ENCODE measurements at places on chromosomes 11 and 22.
A peak's percentile ranks its signal among the peaks of the same experiment; 100 is the strongest.

DNA sequence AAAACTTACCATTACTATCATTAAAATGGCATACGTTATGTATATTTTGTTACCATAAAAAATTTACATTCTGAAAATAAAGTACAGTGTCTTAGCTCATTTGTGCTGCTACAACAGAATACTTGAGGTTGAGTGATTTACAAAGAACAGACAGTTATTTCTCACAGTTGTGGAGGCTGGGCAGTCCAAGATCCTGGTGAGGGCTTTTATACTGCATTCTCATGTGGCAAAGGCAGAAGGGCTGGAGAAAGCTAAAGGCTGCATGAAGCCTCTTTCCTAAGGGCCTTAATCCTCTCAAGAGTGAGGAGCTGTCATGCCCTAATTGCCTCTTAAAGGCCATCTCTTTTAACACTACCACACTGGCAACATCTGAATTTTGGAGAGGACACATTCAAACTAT, 13.3 kb downstream of the GGTLC2 start:
- no peak for DNase-seq

- no peak for DNase-seq
Measured at GRCh38 chr11:119483881-119484371, 61.0 kb upstream of the THY1 start.

DNA sequence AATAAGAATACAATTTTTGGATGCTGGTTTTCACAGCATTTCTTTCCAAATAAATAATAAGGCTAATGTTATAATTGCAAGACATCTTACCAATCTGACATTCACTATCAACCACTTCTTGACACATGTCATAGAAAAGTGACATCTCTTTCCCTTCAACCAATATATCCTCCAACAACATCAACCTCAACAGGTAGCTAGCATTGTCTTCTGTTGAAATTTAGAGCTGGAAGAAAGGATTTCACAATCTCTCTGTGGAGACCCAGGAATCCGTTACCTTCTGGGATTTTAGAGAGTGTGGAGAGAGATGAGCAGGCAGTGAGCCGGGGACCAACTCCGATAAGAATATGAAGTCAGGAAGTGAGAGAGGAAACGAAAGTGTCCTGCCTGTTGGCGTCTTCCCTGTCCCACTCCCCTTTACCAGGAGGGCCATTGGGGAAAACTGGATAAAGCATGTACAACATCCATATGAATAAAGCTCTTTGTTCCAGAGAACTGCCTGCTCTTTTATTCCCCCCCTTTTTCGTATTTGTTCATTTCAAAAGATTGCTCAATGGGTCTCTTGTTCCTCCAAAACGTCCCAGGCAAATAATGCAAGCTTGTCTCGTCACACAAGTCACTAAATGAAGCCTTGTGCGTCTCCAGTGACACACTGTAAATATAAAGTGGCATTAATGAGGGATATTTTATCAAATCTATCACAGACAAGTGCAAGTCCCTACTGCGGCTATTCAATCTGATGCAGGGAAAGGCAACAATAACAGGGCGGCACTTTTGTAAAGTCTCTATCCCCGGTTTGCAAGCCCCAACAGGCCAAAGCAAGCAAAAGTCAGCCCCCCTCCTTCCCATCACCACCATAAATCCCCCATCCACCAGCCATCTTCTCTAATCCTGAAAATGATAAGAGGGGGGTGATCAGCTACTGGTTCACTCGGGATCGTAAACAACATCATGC, 3.4 kb downstream of the CADM1 start:
- peak; percentile 89 for DNase-seq

GRCh38 chr11:12158909-12159308, 48.5 kb downstream of the MICAL2 start:
- no peak for DNase-seq

DNA sequence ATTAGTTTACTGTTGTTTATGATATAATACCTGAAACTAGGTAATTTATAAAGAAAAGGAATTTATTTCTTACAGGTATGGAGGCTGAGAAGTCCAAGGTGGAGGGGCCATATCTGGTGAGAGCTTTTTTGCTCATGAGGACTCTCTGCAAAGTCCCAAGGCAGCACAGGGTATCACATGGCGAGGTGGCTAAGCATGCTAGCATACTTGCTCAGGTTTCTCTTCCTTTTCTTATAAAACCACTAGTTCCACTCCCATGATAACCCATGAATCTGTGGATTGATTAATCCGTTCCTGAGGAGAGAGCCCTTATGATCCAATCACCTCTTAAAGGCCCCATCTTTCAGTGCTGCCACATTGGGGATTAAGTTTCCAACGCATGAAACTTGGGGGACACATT, 82.7 kb downstream of the PHF21A start:
- DNase-seq: no peak

GRCh38 chr11:24046731-24047130, 450.1 kb upstream of the LUZP2 start:
- no peak for DNase-seq

- DNase-seq: no peak
Measured at GRCh38 chr11:101401245-101401644, 182.6 kb downstream of the TRPC6 start.

- DNase-seq: no peak
Measured at GRCh38 chr11:94424011-94424410, 22.8 kb upstream of the GPR83 start.

GRCh38 chr22:38122616-38123015, 12.1 kb upstream of the BAIAP2L2 start:
- DNase-seq: no peak

- no peak for DNase-seq
Measured at GRCh38 chr22:27223317-27224177, 566.2 kb downstream of the MIAT start.

DNA sequence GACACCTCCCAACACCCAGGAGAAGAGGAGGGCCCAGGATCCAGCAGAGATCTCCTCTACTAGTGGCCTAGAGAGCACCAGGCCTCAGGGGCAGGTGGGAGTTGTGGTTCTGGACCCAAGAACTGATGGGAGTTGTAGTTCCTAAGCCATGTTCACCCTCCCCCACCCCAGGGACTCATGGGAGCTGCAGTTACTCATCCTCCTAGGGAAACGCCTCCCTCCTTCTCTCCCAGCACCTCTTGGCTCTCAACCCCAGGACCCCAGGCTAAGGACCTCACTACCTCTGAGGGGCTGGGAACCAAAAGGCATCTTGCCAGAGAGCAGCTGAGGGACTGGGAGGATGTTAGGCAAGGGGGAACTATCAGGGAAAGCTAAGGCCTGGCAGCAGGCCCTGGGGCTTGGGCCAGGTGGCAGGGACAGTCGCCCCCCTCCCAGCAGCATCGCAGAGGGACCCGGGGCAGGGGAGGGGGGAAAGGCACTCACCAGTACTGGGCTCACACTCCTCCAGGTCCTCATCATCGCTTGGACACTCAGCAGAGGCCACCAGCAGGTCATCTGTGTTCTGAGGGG, 28.9 kb downstream of the SLC22A12 start:
- peak; percentile 77 for DNase-seq

GRCh38 chr11:89321401-89321800, 143.7 kb downstream of the TYR start:
- DNase-seq: no peak

- DNase-seq: no peak
Measured at GRCh38 chr22:24370401-24370800, 57.0 kb upstream of the ADORA2A start.

DNA sequence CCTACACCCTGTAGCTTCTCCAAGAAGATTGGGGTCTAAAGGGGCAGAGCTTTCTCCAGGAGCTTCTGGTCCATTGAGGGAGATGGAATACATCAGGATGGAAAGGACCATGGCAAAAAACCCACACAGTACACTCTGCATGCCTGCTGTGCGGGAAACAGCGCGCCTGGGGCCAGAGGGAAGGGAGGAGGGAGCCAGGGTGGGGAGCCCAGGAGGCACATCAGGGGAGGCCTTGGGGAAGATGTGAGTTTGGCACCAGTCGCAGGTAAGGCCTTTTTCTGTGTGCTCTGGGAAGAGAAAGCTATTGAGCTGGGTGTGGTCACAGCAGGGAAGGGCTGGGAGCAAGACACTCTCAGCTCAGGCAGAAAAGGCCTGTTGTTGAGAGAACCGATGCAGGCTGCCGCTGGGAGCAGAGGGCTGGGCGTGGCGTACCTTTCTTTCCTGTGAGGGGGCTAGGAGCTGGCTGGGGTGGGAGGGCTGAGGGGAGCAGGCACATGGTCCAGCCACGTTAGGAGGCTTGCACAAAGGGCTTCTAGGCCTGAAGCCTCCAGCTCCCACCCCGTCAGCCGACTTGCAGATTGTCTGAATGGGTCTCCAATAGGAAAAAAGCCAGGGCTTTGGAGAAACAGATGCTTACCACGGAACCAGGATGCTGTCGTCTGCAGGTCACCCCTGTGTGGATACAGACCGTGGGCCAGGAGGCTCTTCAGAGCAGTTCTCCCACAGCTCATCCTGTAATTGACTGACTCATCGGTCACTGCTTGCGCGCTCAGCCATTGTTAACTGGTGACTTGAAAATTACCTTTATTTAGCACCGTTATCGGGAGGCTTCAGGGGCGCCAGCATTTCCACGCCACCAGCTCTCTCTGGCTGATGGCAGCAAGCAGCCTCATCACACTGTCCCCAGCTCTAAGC, 237.3 kb downstream of the ST3GAL4 start:
- DNase-seq: no peak

DNA sequence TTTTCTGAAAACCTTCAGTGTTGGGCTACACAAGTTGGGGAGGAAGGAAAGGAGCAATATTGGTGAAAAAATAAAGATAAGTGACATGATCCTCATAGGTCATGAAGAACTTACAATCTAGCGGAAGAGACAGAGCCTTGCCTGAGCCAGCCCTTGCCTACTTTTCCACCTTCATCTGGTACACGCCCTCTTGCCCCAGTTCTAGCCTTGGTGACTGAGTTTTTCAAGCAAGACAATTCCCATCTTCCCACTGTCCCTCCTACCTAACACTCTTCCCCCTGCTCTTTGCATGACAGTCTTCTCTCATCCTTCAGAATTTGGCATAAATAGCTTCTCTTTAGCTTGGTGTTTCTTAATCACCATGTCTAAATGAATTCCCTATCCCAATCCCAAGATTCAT, 42.6 kb downstream of the BBOX1 start:
- DNase-seq: no peak

DNA sequence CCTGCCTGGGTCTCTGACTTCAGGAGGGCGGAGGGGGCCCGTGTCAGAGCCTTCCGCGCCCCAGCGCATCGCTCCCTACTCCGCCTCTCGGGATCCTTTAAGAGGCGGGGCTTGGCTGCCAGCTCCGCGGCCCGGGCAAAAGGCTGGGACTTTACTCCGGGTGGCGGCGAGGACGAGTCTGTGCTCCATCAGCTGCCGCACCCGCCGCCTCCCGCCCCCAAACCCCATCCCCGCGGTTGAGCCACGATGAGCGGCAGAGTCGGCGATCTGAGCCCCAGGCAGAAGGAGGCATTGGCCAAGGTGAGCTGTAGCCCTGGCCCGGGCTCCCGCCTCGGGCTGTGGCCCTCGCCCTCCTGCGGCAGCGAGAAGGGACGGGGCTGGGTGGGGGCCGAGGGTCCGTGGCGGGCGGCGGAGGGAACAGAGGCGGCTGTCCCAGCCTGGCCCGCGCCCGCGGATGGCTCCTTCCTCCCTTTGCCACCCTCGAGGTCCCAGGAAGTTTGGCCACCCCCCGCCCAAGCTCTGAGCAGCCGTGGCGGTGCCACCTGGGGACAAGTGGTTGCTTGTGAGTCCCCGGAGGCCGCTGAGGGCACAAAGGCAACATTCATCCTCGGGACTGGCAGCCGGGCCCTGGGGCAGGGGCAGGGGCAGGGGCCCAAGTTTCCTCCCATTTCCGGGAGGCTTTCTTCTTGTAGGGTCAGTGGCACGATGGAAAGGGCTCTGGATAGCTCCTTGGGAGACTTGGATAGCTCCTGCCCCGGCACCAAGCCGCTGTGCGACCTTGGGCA, at the start of gene SEC14L2:
Gene SEC14L2, plus strand, starts transcription at position 148 of the 785 bp plus-strand sequence. Its CDS starts 99 bp downstream, at position 247.
- peak; percentile 82 for DNase-seq

GRCh38 chr22:47558828-47559700, 796.6 kb downstream of the TBC1D22A start:
- DNase-seq: no peak

DNA sequence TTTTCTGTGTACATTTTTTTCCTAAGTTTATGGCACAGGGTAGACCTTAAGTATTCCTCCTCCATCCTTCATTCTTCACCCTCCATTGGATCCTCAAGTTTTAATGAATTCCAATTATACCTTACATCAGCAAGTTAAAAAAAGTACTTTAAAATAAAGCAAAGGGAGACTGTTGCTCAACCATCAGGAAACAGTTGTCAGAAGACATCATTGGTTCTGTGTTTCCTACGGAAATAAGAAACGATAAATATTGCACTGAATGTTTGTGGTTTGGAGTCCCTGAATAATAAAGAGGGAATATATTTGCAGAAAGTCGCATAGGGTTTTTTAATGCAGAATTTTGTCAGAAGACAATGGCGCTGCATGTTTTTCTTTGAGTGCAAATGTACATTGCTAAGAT, 28.1 kb upstream of the LDHA start:
- no peak for DNase-seq

DNA sequence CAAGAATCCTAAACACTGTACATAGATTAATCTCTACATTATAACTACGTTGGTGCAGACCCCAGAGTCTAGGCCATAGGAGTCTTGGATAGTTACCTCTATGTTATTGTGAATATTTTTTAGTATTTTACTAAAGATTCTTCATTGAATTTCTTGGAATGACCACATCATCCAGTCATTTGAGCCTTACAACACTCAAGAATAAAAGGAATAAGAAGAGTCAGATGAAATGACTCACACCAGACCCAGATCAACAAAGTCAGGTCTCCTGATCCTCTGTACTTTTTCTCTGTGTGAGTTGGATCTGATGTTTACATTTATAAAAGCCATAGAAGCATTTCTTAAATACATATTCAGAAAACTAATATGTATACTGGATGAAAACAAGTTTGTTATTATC, 179.2 kb upstream of the ARHGAP20 start:
- DNase-seq: no peak

GRCh38 chr11:103967985-103968384, 68.5 kb upstream of the DDI1 start:
- DNase-seq: no peak

- no peak for DNase-seq
Measured at GRCh38 chr22:30438559-30438958, 13.0 kb downstream of the MTFP1 start.

- DNase-seq: peak; percentile 31
Measured at GRCh38 chr11:68092411-68092810, 28.8 kb downstream of the CHKA start.

DNA sequence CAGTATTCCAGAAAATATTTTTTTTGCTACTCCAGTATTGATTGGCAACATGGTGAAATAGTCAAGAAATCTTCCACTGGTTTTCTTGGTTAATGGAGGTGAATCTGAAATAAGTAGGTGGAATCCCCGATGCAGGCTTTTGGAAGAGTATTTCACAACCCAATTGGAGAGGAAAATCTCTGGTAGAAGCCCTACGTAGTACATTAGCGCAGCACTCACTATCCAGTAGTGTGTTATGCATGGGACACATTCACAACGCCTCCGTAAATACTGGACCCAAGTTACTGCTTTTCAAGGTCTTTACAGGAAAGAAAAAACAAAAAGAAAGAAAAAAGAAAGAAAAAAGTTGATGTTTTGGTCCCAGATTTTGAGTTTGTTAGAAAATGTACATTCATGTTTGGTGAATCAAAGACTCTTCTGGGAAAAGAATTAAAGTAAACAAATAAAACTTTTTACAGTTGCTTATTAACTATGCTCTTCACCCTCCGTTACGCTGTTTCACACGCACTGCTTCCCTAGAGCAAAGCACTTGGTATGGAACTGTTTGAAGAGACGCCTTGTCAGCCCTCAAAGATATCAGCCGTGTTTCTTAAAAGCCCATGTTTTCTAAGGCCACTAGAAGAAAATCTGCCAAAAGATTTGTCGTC, 170.4 kb upstream of the CTSC start:
- DNase-seq: no peak
